ENCODE measurements at places on chromosomes 16 and 17.

GRCh38 chr16:30649725-30650368, 913 bp upstream of the PRR14 start:
- no peak for DNase-seq

GRCh38 chr16:82016263-82016662, 5.0 kb upstream of the SDR42E1 start:
- no peak for DNase-seq

GRCh38 chr17:16466407-16466806, 25.6 kb downstream of the LRRC75A start:
- DNase-seq, result no peak

DNA sequence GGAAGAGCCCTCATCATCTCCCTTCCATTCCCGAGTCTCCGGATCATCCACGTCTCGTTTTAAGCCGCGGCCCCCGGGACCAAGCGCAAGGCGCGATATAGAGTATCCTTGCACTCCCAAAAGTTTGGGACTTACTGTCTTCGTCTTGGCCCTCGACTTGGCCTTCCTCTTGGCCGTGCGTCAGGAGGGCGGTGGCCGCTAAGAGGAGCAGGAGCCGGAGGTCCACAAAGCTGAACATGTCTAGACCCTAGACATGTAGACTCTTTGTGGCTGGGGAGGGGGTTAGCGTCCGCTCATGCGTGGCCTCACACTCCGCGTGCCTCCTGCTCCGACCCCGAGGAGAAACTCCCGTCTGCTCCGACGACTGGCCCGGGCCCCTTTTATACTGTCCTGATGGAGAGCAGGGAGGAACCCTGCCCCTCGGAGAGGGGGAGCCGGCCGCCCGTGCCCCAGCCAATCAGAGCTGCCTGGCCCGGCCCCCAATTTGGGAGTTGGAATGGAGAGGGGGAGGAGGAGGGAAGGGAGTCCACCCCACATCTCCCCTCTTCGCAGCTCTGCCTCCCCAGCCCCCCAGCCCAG, at the start of gene COL1A1:
COL1A1 (minus strand) TSS at position 356 of the 579 bp plus-strand sequence; CDS start at position 238, 118 bp downstream.
- no peak for DNase-seq

All from esophagus squamous epithelium (tissue), 5 donors.